Left renal pelvis (tissue), 4 donors: ENCODE measurements at places on chromosomes 12 and 14.

DNA sequence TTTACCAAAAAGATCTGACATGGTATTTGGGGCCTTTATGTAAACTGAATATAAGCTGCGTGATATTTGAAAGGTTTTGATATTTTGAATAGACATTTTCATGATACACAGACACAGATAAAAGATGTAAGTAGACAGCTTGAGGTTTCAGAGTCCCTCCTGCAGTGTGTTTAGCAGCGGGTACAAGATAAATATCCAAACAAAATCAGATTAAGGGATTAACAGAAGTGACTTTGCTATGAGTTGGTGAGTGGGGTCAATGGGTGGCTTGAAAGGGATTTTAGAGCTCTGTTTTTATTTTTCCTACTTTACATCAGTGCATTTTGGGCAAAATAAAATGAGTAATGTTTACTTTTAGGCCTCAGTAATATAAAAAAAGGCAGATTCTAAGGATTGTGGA lies 84.1 kb downstream of the IGF1 start:
- no peak for DNase-seq

DNA sequence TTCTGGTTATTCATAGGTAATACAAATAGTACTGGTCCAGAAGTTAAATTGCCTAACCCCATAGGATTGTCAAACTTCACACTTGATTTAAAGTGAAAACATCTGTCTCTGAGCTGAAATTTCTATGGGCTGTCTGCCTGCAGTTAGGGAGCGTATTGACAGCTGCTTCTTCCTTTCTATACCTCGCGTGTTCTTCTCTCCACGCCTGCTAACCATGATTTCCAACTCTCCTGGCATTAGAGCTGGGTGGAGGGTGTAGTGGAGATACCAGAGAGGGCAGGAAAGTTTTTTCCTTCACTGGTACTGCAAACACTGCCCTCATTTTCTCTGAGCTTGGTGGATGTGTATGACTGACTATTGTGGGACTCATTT lies 429.0 kb upstream of the FBXO33 start:
- DNase-seq = no peak

DNA sequence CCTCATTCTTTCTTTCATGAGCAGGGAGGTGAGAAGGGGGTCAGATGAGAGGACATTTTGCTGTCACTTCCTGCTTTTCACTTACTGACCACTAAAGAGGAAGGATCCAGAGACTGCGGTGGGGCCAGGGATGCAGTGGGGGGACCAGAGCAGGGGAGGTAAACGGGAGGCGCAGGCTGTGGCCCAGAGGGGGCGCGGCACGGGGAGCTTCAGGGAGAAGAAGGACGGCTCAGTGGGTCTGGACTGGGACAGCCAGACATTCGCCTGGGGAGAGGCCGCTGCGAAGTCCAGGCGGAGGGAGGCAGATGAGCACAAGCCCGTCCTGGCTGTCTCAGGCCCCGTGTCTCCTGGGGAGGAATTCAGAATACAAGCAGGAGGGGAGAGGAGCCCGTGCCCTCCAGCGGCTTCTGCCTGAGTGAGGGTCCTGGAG lies 41.2 kb downstream of the SLC6A12 start:
- DNase-seq = no peak

DNA sequence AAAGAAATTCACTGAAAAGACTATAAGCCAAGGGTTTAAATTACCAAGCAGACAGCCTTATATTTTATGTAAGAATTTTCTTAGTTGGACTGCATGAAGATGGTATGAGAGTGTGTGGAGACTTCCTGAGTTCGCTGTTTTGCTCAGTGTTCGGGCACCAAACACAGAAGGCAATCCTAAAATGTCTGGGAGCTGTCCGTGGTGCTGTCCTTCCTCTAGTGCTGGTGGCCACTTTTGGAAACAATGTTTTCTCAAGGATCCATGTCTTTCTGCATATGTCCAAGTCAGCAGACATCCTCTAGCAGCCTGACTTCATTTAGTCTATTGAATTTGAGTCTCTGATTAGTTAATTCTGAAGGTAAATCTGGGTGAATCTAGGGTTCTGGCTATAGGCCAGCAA lies 135.8 kb downstream of the SLC8A3 start:
- peak; percentile 30 for DNase-seq

DNA sequence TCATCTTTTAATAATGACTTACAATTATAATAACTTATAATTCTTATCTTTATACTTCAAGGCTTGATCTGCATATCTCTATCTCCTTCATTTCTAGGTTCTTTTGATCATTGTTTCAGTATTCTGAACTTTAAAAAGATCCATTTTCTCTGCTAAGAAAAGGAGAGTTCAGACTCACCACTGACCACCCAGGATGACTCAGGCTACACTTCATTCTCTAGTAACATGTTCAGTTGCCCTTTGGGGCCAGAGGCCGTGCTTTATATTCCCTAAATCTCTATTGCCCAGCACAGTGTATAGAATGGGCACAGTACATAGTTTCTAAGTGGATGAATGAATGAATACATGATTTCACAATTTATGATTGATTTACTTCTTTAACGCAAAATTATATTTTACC lies 268.7 kb downstream of the AKAP6 start:
- no peak for DNase-seq

DNA sequence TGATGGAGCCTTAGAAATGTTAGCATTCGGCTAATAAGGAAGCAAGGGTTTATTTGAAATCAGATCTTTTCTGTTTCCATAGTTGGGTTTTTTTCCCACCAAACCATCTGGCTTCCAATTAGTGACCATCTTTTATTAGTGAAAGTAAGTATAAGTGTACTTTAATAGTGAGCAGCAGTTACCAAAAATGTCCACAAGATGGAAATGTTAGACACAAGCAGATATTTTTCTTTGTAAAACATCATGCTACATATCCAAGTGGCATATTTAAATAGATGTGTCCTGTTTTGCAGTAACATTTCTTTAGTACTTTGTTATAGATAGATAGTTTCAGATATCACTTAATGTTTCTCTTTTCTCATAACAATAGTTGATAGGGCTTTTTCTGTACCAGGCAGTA lies 28.8 kb downstream of the YEATS4 start:
- peak; percentile 22 for DNase-seq

- DNase-seq = no peak
Measured at GRCh38 chr14:90726656-90727055, 89.6 kb downstream of the TTC7B start.

- no peak for DNase-seq
Measured at GRCh38 chr12:108798551-108799221, 58.7 kb downstream of the SSH1 start.

- DNase-seq = no peak
Measured at GRCh38 chr12:130043685-130044406, 118.4 kb upstream of the FZD10 start.

- no peak for DNase-seq
Measured at GRCh38 chr14:68680541-68681051, 112.3 kb downstream of the ZFP36L1 start.

- DNase-seq = no peak
Measured at GRCh38 chr14:101705733-101706508, 55.6 kb upstream of the PPP2R5C start.

- no peak for DNase-seq
Measured at GRCh38 chr12:95131589-95132340, 58.3 kb upstream of the NR2C1 start.

DNA sequence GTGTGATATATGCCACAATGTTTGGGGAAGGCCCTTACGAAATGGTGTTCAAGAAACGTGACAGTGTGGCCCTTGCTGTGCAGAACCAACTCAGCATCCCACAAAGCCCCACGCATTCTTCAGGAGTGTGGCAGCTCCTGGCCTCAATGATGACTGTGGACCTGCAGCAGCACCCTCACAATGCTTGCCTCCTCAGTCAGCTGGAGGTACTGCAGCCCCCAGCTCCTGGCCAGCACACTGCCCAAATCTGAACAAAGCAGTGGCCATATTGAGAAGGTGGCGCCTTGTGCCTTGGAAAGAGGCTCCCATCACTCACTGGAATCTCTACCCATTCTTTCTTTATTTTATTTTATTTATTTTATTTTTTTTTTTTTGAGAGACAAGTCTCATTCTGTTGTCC lies 10.4 kb downstream of the POLE2 start:
- DNase-seq = no peak

- no peak for DNase-seq
Measured at GRCh38 chr14:77314043-77314442, 6.6 kb downstream of the POMT2 start.

GRCh38 chr12:16473610-16474326 lies 126.3 kb downstream of the MGST1 start:
- DNase-seq = no peak

- DNase-seq = no peak
Measured at GRCh38 chr14:52272375-52272774, 4.9 kb downstream of the PTGDR start.

DNA sequence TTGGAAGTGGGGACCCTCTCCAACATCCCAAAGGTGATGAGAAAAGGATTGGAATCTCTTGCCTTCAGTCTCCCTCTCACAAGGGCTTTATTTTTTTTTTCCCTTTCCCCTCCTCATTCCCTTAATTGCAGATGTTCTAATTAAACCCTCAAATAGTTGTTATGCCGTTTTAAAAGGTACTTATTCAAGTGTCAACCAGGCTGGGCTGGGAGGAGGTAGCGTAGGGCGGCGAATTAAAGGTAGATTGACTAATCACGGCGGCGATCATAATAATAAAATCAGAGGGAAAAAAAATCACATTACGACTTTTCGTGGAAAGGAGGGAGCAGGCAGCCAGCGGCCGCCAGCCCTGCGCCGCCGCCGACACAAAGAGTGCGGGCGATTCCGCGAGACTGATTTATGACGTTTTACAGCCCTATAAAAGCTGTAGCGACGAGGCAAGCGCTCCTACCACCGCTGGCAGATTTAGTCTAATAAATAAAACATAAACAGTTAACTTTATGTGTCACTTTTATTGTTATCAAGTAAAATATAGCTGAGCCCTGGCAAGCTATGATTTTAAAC lies 1.7 kb upstream of the HOXC4 start:
- no peak for DNase-seq

DNA sequence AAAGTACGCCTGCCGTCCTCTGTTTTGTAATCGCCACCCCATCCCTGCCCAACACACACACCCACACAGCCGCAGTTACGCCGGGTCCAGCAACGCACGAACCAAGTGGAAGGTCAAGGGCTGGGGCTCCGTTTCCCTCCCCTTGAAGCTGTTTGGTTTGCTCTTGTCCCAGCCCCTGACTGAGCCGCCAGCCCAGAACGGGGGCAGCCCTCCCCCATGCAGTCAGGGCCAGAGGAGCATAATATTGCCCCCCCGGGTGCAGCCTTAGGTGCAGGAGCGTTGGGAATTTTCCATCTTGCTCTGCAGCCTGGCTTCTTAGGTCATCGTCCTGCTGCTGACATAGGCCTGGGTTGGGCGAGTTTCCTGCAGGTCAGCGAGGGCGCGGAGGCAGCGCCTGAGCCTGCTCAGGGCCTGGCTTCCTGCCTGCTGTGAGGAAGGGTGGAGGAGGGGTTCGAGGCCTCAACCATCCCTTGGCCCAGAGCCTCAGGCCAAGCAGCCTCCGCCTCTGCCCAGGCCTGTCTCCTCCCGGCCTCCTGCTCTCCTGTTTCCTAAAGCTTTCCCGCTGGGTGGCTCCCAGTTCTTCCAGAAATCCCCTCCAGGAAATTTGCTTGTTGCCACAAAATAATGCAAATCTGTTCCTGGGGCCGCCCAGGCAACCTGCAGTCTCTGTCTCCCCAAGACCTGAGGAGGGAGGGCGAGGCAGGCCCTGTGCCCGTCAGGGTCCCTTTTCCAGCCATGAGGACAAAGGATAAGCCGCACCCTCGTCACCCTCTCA lies 44.5 kb downstream of the PSMA6 start:
- DNase-seq = no peak

DNA sequence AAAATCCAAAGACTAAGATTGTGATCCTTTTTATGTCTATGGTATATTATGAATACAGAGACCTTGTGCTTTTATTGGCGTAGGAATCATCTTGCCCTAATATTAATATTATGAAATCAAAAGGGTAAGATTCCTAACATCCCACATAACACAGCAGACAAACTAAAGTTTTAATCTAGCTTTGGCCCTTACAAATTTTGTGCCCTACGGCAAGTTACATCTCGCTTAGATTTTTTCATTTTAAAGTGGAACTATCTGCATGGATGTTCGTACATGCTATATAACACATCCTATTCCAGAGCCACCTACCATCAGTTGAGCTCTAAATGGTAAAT lies 217 bp upstream of the SMIM10L1 start:
- no peak for DNase-seq

- no peak for DNase-seq
Measured at GRCh38 chr12:122194804-122195203, 8.7 kb upstream of the B3GNT4 start.

GRCh38 chr12:5294274-5295070 lies 137.4 kb upstream of the NTF3 start:
- no peak for DNase-seq

- no peak for DNase-seq
Measured at GRCh38 chr12:124125203-124125871, 152.3 kb downstream of the ZNF664 start.

GRCh38 chr14:90458536-90458935 lies 61.7 kb downstream of the CALM1 start:
- DNase-seq = no peak

DNA sequence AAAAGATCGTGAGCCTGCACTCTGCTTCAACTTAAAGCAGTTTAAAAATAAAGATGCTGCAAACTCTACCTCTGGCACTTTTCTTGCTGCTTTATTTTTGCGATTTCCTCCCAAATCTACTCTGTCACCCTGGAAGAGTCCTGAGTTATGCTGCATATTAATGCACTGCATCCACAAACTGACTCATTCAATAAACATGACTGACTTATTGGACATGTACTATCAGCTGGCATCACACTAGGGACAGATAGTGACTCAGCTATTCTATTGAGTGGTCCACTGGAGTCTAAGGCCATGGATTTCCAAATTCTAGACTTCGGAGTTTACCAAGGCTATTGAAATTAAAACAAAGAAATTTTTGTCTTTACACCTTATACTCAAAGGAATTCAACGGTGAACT lies 90.7 kb upstream of the PTPRR start:
- DNase-seq = no peak

- DNase-seq = no peak
Measured at GRCh38 chr12:11638315-11638916, 11.1 kb upstream of the ETV6 start.

DNA sequence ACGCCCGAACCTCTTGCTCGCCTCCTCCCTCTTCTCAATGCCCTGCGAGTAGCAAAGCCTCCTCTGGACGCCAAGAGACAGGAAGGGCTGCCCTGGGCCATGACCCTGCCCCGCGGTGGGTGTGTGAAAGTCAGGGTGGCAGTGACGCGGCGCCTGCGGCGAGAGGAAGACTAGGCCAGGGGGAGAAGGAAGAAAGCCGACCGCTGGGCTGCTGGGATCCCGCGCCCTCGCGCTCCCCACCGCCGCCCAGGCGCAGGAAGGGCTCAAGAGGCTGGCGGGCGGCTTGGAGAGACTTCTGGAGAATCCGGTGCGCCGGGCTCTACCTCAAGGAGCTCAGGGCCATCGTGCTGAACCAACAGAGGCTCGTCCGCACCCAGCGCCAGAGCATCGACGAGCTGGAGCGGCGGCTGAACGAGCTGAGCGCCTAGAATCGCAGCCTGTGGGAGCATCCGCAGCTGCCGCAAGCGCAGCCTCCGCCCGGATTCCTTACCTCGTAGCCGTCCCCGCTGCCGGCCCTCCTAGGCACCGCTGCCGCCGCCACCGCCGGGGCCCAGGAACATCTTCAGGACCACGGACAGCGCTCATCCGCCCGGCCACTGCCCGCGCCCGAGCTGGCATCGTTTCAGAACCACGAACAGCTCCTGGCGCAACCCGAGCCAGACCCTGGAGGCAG lies 105.0 kb upstream of the PRB2 start:
- peak; percentile 78 for DNase-seq

GRCh38 chr12:87853448-87854003 lies 175.7 kb downstream of the C12orf50 start:
- no peak for DNase-seq
